Activated T-cell treated with anti-CD3 and anti-CD28 coated beads, Interleukin-2, amount 50 U/mL, for 4 hours (primary cell): ENCODE measurements at places on chromosomes 1 and 21. TPM values are rescaled to one million over a fixed set of nuclear protein-coding genes. Genes with fewer than 3 reads are reported as not detected.

WNT3A gene
- total RNA-seq = not detected

FMO2 gene
- not detected for total RNA-seq

S100A12 gene
- total RNA-seq = not detected

FMN2 gene
- not detected for total RNA-seq

MSH4 gene
- 0.28 TPM for total RNA-seq

LRRC39 gene
- total RNA-seq = 0.69 TPM

PRAMEF17 gene
- total RNA-seq = not detected

METTL18 gene
- total RNA-seq = 9.1 TPM

KRTAP20-1 gene
- total RNA-seq = not detected

TENT5C gene
- 3.6 TPM for total RNA-seq

LRRC53 gene
- not detected for total RNA-seq

OR2L2 gene
- total RNA-seq = not detected

KRTAP10-6 gene
- not detected for total RNA-seq

ZNF695 gene
- total RNA-seq = 0.29 TPM

RNU1-3 gene
- total RNA-seq = 1,321 TPM

C1QTNF12 gene
- total RNA-seq = 1.6 TPM

DIO1 gene
- total RNA-seq = not detected

PDZK1IP1 gene
- not detected for total RNA-seq

FLG2 gene
- not detected for total RNA-seq

LMX1A gene
- total RNA-seq = not detected

ESPN gene
- total RNA-seq = 0.76 TPM

HRNR gene
- not detected for total RNA-seq

APCS gene
- not detected for total RNA-seq

FAM131C gene
- 0.20 TPM for total RNA-seq

SLFNL1 gene
- total RNA-seq = 0.05 TPM

CR1 gene
- total RNA-seq = not detected

NGF gene
- not detected for total RNA-seq

PLPPR4 gene
- not detected for total RNA-seq
